AG09319 (cell line): ENCODE measurements at places on chromosomes 7 and 10.

DNA sequence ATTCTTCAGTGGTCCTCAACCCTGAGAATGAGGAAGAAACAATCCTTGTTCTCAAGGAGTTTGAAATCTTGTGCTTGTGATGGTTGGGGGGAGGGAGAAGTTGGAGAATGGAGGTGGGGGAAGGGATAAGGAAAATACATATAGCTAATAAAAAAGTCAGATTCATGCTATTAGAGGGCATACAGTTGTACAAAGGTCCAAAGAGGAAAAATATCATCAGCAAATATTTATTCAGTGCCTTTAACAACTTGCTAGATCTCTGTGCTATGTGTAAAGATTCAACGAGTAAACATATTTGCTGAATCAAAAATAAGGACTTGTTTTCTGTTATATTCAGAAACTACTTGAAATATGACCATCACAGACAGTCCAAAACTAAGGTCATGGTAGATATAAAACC, 114.4 kb downstream of the HIBADH start:
- no peak for DNase-seq

GRCh38 chr7:127609297-127609696, 8.6 kb downstream of the PAX4 start:
- DNase-seq: no peak

DNA sequence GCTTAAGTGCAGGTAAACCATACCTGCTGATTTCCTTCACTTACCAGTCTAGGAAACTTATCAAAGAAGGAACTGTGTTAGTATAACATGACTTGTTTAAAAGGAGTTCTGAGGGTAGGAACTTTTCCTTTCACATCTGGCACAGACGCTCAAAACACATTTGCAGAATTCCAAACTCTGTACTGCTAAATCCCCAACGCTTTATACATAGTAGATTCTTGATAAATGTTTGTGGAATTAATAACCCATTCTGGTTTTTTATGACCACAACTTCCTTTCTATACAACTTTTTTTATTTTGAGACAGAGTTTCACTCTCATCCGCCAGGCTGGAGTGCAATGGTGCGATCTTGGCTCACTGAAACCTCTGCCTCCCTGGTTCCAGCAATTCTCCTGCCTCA, 7.7 kb upstream of the TRUB1 start:
- DNase-seq: no peak

GRCh38 chr7:69862413-69863064, 264.3 kb downstream of the AUTS2 start:
- no peak for DNase-seq

- DNase-seq: no peak
Measured at GRCh38 chr10:19946791-19947190, 130.6 kb downstream of the PLXDC2 start.

- DNase-seq: no peak
Measured at GRCh38 chr10:97378933-97379921, 21.9 kb downstream of the RRP12 start.

DNA sequence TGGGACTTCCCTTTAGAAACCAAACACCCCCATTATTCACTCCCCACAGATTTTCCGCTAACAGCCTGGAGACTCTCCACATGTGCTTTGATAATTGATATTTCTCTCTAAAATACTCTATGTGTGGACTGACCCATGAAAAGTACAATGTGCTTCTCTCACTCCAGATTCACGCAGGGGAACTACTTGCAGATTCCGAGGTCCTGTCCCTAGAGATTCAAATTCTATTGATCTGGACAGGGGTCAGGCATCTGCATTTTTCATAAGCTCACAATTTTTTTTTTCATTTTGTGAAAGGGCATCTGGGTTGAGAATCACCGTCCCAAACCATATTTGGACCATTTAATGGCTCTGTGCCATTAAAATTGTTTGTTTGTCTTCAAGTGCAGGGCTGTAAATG, 98.7 kb downstream of the CALCR start:
- DNase-seq: no peak

DNA sequence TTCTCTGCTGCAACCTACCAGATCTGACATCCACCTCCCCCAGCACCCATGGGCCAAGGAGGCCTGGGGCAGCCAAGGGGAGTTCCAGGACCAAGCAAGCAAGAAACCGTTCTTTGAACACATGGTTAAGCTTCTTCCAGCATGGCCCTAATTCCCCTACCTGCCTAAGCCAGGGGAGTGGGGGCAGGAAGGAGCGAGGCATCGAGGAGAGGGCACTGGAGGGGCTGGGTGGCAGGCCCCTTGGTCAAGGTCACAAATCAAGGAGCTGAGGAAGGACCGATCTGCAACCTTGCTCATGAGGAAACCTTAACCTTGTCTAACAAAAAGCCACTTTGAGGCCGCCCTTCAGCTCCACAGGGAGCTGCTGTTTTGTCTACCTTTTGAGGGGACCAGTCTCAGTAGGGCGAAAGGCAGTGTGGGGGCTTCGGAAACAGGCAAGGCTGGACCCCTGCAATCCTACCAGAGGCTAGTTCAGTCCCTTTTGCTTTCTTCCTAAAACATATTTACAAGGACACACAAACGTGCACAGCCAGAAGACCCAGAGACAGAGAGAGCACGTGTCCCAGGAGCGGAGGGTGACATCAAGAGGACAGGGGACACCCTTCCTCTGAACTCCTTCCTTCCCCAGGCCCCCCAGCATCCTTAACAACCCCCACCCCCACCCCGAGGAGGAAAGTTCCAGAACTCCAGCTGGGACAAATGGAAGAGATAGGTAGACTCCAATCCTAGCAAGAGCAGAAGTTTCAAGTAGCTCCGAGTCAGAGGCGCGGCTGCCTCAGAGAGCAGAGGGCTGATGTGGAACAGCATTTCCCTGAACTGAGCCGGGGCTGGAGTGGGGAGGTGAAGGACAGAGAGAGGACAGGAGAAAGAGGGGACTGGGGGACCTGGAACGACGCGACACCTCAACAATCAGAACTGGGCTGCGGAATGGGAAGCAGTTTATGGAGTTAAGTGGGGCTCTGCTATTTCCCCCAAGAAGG, 28.2 kb downstream of the SPOCK2 start:
- DNase-seq: no peak

GRCh38 chr7:7323352-7323751, 141.0 kb downstream of the C1GALT1 start:
- no peak for DNase-seq
